ENCODE measurements at places on chromosomes 1 and 21.

GRCh38 chr1:11691928-11692711 lies 610 bp downstream of the DRAXIN start:
- no peak for DNase-seq

DNA sequence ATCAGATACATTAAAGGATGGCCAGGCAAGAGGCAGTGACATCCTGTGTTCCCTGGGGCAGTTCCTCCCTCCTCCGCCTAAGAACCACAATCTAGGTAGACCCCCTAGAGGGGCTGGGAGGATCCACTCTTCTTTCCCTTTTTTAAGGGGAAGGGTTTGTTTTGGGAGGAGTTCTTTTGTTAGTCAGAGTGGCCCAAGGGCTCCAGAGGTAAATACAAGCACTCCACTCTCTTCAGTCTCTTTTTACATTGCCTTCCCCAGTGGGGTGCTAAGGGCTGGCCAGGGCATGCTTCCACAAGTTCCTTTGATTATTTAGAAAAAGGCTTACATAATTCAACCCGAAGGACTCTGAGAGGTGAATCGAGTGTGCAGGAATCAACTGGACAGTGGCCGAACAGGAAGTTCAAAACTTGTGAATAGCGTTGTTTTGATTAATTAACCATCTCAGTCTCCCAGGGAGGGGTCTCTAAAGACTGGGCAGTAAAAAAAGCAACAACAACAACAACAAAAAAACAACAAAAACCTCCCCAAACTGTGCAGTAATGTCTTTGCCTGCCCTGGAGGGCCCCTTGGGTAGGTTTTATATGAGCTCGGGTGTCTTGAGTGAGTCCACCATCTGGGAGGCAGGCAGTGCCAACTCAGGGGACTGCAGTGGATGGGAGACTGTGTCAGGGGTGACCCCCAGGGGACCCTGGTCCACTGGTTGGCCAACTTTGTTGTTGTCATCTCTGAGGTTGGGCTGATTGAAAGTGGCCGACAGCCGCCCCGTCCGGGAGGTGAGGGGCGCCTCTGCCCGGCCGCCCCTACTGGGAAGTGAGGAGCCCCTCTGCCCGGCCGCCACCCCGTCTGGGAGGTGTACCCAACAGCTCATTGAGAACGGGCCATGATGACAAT lies 33.2 kb upstream of the ENO1 start:
- DNase-seq: peak; percentile 69

GRCh38 chr1:218823291-218823900 lies 350.3 kb upstream of the LYPLAL1 start:
- no peak for DNase-seq

- no peak for DNase-seq
Observed at GRCh38 chr1:183588827-183589226, 1.4 kb downstream of the NCF2 start.

DNA sequence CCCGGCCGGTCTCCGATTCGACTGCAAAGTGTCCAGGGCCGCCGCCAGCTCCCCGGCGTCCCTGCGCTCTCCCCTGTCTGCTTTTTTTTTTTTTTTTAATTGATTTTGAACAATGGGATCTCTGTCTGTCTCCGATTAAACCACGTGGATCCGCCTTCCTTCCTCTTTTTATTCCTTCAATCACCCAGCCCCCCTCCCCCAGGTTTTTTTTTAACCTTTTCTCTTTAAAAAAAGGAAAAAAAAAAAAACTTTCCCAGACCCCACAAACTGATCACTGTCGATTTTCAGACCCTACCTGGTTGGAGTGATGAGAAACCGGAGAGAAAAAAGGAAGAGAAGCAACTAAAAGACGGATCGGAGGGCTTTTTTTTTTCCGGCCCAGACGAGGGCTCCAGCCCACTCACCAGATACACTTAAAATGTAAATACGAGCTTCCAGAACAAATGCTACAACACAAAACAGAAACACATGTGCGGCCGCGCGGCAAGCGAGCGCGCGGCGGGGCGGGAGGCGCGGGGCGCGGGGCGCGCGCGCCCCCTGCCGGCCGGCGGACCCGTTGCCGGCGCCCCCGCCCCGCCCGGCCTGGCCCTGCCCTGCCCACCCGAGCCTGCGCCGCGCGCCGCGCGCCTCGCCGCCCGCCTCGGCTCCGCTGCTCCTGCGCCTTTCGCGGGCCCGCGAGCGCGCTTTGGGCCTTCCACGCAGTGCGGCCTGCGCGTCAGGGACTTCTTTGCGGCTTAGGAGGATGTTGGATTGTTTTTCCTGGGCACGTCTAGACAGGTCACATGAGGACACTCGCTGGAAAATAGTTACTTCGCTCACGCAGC lies at the start of gene RCC2:
Gene RCC2 (minus strand): TSS at position 428 of the 824 bp plus-strand sequence. CDS start 1,163 bp downstream, outside the sequence.
- peak; percentile 81 for DNase-seq

DNA sequence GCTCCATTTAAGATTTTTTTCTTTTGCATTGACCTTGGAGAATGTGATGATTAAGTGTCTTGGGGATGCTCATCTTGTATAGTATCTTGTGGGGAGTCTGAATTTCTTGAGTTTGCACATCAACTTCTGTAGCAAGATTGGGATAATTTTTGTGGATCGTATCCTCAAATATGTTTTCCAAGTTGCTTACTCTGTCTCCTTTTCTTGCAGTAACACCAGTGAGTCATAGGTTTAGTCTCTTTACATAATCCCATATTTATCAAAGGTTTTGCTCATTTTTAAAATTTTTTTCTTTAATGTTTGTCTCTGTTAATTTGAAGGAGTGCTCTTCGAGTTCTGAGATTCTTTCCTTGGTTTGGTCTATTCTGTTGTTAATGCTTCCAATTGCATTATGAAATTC lies 41.7 kb upstream of the ANGPTL1 start:
- no peak for DNase-seq

GRCh38 chr1:8127171-8127641 lies 101.1 kb upstream of the ERRFI1 start:
- DNase-seq: no peak

GRCh38 chr1:165883056-165883455 lies 55.6 kb downstream of the UCK2 start:
- DNase-seq: no peak

DNA sequence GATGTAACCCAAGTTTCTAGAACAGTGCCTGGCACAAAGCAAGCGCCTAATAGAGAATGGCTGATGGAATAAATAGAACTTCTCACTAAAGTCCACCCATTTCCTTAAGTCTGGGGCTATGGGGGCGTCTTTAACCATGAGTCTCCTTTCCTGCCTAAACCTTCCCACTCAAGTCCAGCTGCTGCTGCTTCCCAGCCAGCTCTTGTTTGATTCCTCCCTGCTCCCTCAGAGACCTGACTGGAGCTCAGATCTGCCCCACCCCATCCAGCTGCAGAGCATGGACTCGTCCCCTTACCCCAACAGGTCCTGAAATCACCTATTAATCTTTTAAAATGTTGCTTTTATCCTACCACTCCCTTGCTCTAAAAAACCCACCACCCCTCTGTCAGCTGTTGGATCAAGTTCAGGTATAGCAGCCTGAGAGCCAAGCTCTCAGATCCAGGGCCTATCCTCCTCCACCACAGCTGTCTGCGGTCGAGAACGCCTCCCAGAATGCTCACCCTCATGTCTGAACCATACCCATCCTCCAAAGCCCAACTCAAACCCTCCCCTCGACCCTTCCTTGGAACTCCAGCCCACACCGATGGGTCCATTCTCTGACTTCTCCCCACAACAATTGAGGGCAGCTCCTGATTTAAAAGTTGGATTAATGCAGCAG lies 12.8 kb upstream of the GALNT2 start:
- DNase-seq: no peak

GRCh38 chr1:116483481-116484309 lies 87.1 kb downstream of the CD58 start:
- DNase-seq: no peak

GRCh38 chr1:82391712-82392111 lies 591.0 kb downstream of the ADGRL2 start:
- no peak for DNase-seq

DNA sequence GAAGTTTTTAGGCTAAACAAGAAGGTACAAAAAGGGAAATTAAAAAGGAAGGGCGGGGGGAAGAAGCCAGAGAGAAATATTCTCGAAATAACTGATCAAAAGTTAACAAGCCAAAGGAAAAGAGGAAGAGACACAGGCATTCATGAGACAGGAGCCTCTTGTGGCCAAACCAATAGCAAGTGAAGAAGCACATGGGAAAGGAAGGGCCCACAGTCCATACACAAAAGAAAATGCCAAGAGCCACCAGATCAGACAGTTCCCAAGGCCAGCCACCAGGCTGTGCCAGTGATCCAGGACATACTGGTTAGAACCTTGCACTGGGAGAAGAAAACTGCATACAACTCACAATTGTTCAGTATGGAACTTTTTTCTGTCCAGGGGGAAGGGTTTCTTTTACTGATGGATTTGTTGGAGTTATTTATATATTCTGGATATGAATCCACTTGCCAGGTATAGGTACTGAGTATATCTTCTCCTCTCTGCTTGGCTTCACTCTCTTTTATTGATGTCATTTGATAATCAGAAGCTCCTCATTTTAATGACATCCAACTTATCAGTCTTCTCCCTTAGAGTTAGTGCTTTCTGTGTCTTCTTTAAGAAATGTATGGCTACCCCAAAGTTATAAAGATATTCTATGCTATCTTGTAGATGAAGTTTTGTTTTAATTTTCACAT lies 76.8 kb downstream of the CD46 start:
- DNase-seq: peak; percentile 28

- DNase-seq: no peak
Observed at GRCh38 chr1:58855274-58856165, 71.7 kb upstream of the JUN start.

DNA sequence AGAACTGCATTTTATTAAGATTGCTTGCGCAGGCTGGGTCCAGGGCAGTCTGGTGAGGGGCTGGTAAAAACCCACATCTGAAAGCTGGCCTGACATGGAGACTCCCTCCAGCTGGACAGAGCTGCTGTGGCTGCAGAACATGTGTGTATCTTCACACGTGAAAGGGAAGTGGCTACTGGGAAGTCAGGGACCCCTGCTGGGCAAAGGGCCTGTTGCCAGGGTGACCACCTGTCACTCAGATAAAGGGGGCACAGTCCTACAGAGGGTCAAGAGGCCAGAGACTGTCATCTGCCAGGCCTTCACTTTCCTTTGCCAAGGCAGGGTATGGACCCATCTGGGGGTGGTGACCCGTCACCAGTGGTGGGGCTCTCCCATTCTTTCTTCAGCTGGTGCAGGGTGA lies 17.5 kb downstream of the NKAIN1 start:
- peak; percentile 45 for DNase-seq

DNA sequence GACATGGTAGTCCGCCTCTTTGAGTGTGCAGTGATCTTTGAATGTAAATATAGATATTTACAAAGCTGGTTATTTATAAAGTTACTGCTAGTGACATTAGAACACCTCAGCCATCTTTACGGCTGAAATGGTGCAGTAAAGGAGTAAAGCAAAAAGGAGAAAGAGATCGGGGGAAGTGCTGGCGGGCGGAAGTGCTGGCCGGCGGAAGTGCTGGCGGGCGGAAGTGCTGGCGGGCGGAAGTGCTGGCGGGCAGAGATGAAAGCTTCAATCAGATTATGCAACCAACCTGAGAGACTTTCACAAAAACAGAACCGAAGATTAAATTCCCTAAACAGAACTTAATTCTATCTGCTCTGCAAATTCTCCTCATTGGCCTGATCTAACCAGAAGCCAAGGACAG lies 1.4 kb upstream of the OR14A16 start:
- no peak for DNase-seq

DNA sequence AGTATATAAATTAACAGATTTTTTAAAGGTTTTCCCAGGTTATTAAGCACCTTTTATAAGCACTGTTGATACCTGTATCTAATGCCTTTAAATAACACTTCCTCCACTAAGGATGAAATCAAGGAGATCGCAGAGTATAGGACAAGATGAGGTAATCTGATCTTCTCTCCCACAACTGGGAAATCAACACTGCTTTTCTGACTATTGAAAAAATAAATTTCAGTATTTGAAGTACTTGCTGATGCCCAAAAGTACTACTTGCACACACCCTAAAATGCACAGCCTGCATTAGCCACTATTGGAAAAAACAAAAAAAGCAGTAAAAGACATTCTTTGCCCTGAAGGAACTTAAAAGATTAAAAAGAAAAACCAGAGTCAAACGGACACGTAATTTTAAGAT lies 48.6 kb downstream of the PUM1 start:
- no peak for DNase-seq

DNA sequence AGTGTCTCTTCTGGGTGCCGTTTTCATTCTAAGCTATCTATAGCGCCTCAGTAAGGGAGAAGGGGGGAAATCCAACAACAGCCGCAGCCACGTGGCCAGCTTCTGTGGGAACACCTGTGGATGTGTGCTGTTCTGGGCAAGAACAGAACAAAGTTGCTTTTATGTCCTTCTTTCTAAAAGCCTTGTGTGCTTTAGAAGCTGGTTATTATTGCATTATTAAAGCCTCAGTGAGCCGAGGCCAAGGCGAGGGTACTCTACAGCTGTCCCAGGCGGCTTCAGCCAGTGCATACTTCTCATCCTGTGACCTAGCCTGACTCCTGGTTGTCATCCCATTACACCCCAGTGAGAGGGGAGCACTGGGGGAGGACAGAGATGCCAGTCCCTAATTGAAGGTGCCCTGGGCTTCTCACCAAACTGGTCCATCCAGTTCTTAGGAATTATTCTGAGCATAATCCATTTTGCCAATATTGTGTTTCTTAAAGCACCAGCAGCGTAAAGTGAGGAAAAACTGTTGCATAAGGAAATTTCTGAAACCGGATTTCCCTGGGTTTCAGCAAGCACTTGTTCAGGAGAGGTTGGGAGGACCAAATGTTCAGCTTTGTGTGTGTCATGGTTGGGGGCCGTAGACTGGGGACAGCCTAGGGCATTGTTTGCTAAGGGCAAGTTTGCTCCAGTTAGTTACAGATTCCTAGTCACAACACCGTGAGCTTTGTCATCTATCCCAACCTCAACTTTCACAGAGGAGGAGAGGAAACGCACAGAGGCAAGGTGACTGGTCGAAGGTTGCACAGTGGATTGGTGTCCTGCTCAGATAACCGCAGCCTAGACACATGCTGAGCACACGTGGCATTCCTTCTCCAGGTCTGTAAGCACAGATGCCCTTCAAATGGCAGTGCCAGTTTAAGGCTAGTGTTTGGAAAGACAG lies 61.0 kb upstream of the ATP1A1 start:
- peak; percentile 95 for DNase-seq

DNA sequence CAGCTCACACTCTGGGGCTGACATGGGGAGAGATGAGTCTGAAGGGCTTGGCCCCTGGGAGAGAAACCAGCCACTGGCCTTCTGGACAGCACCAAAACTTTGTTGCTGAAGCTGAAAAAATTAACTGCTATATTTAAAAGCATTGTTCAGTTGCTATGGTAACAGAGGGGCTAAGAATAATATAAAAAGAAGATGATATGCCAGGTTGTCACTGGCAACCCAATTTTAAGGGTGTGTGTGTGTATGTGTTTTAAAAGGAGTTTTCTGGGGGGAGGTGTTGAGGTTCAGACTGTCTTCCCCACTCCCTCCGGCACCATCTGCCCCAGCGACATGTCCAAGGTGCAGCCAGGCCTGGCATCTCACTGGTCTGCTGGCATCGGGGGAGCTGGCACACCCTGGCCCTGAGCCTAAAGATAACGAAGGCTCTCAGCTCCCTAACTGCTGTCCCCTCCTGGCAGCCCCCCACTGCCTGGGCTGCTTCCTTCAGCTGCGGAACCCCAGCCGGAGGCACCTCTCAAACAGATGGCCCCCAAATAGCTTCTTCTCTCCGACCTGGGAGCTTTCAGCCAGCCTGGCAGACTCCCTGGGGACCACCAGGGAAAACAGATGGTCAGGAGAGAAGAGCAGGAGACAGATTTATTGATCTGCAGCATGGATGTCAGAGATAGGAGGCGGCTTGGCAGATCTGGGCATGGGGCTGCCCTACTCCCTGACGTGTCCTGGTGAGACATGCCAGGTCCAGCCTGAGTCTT lies 203.9 kb downstream of the HIVEP3 start:
- peak; percentile 30 for DNase-seq

- no peak for DNase-seq
Observed at GRCh38 chr1:235468004-235468403, 36.2 kb downstream of the B3GALNT2 start.

Data from NCI-H1417 (cell line).